ENCODE measurements at places on chromosomes 12 and 14. TPM values are rescaled to one million over a fixed set of nuclear protein-coding genes. Genes with fewer than 3 reads are reported as not detected.

Gene LGMN
- polyA plus RNA-seq, result 99.0 TPM

Gene FAM161B
- polyA plus RNA-seq, result 11.1 TPM

Gene ST8SIA1
- polyA plus RNA-seq, result 11.6 TPM

Gene GPR132
- polyA plus RNA-seq, result 0.84 TPM

Gene UBR7
- 22.8 TPM for polyA plus RNA-seq

Gene FAM186B
- 2.7 TPM for polyA plus RNA-seq

Gene KRT7
- polyA plus RNA-seq, result 1.9 TPM

Gene AMIGO2
- polyA plus RNA-seq, result 1.5 TPM

DNA sequence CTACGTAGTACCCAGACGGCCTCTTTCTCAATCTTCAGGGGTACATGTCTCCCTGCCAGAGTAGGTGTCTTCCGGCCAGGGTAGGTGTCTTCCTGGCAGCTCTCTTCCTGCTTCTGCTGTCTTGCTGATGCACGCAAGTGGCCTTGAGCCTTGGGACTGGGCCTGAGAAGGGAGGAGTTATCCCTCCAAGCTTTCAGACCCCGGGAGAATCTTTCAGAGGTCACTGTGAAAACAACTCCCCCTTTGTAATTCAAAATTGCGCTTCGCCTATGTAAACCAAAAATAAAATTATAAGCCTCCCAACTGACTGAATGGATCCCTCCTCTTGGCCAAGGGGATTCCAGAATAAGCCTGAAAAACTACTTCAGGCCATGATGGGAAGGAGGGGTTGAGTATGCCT is 87.3 kb upstream of the NUDT4 start:
- DNase-seq, result no peak

- DNase-seq, result peak; percentile 77
Observed at GRCh38 chr14:75132382-75133086, 5.7 kb upstream of the NEK9 start.

GRCh38 chr12:95608252-95609033 is 57.2 kb upstream of the USP44 start:
- no peak for DNase-seq

- DNase-seq, result no peak
Observed at GRCh38 chr12:123388951-123389559, 5.1 kb downstream of the KMT5A start.

GRCh38 chr12:119822046-119822445 is 55.1 kb downstream of the CIT start:
- no peak for DNase-seq

GRCh38 chr12:119447618-119448017 is 113.1 kb downstream of the CCDC60 start:
- no peak for DNase-seq

- no peak for DNase-seq
Observed at GRCh38 chr12:57741844-57742738, 2.7 kb upstream of the TSPAN31 start.

- no peak for DNase-seq
Observed at GRCh38 chr12:123131879-123132402, 18.9 kb downstream of the PITPNM2 start.

- DNase-seq, result no peak
Observed at GRCh38 chr14:69354383-69355153, 43.5 kb downstream of the ERH start.

Measured in hindlimb muscle (tissue), 1 donor.